ENCODE measurements at places on chromosomes 2 and 18.

- DNase-seq, result peak; percentile 67
These were observed 159.8 kb downstream of the RHBDD1 start for GRCh38 chr2:226995625-226996041.

DNA sequence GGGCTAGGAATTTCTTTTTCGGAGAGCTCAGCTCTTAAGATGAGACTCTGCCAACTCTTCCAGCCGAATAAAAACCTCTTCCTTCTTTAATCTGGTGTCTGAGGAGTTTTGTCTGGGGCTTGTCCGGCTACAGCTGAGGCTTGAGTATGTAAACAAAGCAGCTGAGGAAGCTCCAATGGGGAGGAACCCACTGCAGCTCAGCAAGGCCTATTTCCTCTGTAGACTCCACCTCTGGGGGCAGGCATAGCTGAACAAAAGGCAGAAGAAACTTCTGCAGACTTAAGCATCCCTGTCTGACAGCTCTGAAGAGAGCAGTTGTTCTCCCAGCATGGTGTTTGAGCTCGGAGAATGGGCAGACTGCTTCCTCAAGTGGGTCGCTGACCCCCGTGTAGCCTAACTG lies 838.7 kb downstream of the CCDC85A start:
- no peak for DNase-seq

GRCh38 chr2:210818473-210818872 lies 262.1 kb downstream of the CPS1 start:
- DNase-seq, result no peak

DNA sequence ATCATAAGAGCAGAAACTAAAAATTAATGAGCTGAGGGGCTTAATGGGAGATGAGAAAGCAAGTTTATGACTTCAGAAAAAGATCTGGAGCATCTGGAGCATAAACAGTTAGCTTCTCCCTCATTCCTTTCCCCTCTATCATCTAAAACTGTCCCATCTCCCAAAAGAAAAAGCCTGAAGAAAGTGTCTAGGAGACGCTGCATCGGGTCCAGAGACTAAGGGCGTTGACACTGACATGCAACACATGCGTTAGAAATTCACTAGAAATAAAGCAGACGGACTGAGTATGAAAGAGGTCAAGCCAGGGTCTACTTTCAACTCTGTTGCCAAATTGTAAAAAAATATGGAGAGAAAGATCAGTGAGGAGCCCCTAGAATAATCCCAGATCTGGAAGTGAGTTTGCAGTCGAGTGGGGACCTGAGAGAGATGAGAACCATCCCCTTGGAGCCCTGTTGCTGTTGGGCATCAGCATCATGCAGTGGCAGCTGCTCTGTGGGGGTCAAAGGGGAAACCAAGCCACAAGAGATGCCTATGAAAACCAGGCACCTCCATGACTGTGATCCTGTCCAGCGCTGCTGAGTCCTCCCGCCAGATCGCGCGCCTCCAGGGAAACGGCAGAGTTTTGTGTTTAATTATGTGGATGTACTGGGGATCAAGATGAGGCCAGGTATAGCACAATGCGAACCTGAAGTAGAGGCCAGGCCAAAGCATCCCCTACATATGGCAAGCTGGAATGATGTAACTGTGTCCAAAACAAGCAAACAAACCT lies 13.9 kb downstream of the ANTXR1 start:
- DNase-seq, result no peak

DNA sequence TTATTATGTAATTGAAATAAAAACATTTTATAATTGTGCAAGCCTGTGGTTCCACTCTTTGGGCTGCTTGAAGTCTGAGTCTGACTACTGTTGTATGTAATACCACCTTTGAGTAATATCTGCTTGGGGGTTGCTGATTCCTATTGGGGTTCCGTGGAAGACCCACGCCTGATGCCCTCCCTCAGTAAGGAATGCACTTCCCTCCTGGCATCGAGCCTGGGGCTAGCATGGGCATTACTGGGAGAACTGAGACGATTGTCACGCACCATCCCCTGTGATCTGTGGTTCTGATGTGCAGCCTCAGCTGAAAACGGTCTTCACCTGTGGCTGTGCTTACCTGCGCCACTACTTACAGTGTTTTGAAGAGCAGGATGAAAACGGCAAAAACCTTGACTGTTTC lies 32.7 kb upstream of the RBM44 start:
- no peak for DNase-seq

DNA sequence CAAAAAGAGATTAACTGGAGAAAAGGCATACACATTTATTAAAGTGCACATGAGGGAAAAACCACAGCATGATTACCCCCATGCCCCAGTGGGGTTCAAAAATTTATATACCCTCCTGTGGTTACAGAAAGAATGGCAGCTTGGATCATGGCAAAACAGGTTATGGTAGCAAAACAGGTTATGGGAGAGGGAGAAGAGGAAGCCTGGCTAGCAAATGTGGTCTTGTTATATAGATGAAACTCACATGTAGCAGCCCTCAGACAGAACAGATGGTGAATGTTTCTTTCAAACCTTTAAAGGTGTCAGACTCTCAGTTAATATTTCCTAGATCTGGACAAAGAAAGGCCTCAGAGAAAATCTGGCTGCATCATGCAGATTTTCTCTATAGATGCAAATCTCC lies 178.2 kb upstream of the ZC3H15 start:
- no peak for DNase-seq

GRCh38 chr2:199302851-199303250 lies 154.9 kb downstream of the SATB2 start:
- no peak for DNase-seq

GRCh38 chr2:69465513-69466456 lies 28.6 kb upstream of the NFU1 start:
- peak; percentile 55 for DNase-seq

DNA sequence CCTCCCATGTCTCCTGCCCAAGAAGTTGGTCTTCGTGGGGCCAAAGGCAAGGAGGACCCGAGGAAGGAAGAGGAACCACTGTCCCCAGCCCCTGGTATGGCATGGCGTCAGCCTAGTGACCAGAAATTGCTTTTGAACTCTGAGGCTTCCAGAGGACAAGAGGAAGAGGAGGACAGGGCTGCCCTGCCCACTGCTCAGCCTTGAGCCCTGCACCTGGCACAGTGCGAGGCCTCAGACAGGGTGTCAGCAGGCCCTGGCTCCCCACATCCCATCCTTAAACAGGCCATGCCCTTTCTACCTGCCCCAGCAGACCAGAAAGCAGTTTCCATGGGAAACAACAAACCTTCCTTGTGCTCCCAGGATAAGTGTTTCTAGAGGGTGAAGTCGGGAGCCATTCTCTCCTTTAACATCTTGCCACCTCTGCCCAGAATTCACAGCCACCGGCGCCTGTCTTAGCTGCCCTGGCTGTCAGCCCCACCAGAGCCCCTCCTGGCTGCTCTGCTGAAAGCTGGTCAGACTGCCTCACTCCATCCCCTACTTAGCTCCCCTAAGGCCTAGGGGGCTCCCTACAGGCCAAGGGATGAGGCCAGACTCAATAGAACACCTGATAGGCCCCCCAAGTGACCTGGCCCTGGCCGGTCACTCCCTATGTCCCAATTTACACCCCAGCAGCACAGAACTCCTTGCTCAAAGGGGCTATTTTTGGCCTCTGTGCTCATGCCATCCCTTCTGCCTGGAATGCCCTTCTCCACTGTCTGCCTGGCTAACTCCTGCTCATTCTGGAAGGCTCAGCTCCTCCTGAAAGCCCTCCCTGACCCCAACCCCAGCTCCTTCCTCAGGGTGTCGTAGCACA lies 20.6 kb downstream of the ATOH8 start:
- no peak for DNase-seq

GRCh38 chr2:7881063-7881462 lies 800.8 kb upstream of the ID2 start:
- no peak for DNase-seq

DNA sequence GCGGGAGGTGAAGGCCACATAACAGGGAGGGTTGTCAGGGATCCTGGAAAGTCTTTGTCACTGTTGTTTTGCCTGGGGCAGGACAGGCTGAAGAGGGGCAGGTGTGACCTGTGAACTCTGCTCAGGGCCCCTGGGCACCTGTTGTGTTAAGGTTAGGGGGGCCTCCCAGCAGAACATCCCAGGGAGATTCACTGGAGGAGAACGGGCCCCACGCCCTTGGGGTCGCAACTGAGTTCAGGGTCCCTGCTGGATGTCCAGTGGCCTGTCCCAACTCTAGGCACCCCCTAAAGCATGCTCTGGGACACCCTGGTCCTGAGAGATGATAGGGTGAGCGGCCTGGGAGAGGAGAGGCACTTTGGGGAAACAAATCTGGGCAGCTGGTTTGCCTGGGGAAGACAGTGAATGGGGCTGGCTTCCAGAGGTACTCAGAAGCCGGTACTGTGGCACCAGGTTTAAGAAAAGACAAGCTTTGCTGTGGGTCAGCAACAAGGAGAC lies 22.9 kb downstream of the GPR35 start:
- DNase-seq, result no peak

GRCh38 chr2:27958711-27959378 lies 68.3 kb downstream of the BABAM2 start:
- no peak for DNase-seq

DNA sequence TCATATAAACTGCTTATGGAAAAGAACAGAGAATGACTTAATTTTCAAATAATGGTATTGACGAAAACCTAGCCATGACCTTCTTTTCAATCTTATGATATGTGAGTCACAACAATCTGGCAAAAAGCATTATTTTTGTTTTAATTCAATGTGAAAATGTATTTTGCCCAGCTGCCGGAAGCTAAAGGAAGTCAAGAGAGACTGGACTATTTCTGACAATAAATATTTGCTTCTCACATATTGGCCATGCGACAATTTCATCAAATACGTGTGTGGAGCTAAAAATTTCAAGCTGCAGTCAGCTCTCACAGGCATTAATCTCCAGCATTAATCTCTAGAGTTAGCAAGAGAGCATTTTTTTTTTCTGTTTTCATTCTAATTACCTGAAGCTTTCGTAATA lies 881.0 kb downstream of the CPS1 start:
- DNase-seq, result no peak

DNA sequence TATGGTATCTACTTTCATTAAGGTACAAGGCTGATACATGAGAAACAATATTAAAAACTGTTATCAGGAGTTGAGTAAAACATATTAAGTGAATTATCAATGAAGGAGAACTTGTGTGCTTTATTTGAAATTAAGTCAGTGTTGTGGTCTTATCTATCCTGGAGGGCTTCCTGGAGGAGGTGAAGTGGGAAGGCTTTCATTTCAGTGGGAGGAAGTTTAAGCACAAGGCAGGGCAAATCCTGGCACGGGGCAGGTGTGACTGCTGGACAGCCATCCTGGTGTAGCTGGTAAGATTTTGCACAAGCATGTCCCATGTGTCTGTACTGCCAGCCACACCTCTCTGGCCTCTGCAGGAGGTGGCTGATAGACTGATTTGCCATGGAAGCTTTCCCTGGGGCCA lies 159.7 kb upstream of the SKOR2 start:
- no peak for DNase-seq

- peak; percentile 14 for DNase-seq
These were observed 21.1 kb downstream of the CRACDL start for GRCh38 chr2:98914713-98915580.

- DNase-seq, result no peak
These were observed 64.9 kb upstream of the STPG4 start for GRCh38 chr2:47219970-47220369.

DNA sequence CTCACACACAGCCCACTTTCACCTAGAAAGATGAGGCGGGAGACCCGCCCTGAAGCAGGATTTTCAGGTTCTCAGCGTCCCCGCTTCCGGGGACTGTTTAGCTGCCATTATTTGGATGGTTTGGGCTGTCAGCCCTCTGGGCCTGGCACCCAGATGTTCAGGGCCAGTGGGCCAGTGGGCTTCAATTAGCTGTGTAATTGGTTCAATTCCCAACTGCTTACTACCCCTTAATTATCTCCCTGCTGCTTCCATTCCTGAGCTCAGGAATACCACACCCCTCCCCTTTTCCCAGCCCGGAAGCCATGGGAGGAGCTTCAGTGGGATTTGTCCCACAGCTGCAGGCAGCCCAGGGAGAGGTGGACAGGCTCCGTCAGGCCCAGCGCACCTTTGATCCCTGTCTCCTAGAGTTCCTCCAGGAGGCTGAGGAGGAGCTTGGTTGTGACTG lies 114.1 kb upstream of the MYCN start:
- DNase-seq, result no peak

GRCh38 chr2:9076210-9076609 lies 72.7 kb upstream of the MBOAT2 start:
- no peak for DNase-seq

DNA sequence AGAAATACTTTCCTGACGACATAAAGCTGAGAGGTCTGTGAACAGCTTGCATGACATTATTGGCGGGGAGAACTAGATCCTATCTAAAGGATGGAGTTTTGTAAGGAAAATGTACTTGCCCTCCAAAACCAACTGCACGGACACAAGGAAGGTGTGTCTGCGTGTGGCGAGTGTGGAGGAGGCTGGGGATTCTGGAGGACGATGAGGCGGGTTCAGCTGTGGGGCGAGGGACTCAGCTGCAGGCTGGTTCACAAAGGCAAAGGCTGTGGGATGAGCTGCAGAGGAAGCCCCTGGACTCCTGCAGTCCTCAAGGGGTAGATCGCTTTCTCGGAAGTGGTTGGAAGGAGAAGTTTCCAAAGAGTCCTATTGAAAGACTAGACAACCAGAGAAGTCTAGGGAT lies 48.2 kb downstream of the ACKR3 start:
- DNase-seq, result no peak

GRCh38 chr2:128347701-128348539 lies 29.3 kb upstream of the HS6ST1 start:
- peak; percentile 90 for DNase-seq

DNA sequence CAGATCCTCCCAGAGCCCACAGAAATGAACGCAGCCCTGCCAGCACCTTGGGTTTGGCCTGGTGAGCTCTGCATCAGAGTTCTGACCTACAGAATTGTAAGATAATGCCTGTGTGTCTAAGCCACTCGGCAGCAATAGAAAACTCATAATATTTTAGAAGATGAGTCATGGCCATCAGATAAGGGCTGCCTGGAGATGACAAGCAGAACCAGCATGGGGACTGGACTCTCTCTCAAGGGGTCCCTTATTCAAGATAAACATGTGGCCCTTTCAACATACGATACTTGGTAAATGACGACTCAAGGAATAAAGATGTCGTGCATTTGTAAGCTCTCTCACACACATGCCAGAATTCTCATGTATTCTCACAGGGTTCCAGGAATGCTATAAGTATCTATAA lies 8.5 kb upstream of the AGAP1 start:
- no peak for DNase-seq

DNA sequence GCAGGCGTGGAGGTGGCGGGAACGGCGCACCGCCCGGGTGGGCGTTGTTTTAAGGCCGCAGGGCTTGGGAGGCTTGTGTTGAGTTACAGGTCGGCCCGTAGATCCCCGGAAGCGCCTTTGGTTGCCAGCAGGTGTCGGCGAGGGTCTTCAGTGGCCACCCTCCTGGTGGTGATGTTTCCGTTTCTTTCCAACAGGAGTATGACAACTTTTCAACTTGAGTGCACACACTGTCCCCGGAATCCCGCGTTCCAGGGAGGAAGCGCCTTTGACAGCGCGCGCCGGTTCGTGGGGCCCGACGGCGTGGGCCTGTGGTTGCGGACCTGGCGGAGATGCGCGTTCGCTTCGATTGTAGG lies 1.0 kb upstream of the HDAC4 start:
- no peak for DNase-seq

DNA sequence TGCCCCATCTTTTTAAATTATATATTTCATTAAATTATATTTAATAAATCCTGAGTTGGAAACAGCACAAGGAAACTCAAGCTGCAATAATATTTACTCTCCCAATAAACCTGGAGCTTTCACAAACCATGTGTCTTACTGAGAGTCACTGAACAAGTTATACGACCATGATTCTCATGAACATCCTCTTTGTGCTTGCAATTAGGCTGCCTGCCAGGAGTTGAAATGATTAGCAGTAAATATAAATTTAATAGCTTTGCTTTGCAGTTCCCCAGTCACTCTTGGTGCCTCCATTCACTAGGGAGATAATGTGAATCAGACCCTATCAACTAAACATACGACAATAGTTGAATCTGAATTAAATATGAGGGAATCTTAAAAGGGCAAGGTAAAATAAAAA lies 905.1 kb downstream of the NRXN1 start:
- no peak for DNase-seq
